ENCODE measurements at places on chromosomes 4 and X.
A peak's percentile ranks its signal among the peaks of the same experiment; 100 is the strongest.

DNA sequence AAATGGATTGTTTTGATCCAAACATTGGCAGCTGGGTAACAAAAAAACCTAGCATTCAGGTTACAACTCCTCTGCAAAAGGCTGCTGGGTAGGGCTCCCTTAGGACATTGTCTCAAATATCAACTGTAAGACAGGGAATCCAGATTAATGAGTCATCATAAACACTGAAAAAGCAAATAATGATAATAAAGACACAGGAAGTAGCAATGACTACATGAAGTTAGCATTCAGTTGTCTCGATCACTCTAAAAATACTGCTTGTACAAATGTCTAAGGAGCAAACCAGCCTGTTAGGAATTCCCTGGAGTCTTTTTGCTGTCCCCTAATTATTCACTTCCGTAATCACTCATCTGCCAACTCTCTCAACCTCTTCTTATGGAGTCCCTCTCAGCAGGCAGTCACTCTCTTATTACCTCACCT is 259.2 kb downstream of the GPC3 start:
- DNase-seq = peak; percentile 0

- DNase-seq = no peak
These were observed 7.9 kb downstream of the TBX22 start for GRCh38 chrX:80022363-80023031.

GRCh38 chr4:6275351-6275750 is 5.7 kb downstream of the WFS1 start:
- DNase-seq = no peak

GRCh38 chr4:21628916-21629610 is 319.5 kb downstream of the KCNIP4 start:
- DNase-seq = no peak

GRCh38 chrX:39653691-39654090 is 444.1 kb downstream of the BCOR start:
- DNase-seq = no peak

GRCh38 chr4:134078230-134078914 is 123.2 kb downstream of the PABPC4L start:
- DNase-seq = no peak

- no peak for DNase-seq
These were observed 35.1 kb downstream of the GAB3 start for GRCh38 chrX:154715825-154716224.

DNA sequence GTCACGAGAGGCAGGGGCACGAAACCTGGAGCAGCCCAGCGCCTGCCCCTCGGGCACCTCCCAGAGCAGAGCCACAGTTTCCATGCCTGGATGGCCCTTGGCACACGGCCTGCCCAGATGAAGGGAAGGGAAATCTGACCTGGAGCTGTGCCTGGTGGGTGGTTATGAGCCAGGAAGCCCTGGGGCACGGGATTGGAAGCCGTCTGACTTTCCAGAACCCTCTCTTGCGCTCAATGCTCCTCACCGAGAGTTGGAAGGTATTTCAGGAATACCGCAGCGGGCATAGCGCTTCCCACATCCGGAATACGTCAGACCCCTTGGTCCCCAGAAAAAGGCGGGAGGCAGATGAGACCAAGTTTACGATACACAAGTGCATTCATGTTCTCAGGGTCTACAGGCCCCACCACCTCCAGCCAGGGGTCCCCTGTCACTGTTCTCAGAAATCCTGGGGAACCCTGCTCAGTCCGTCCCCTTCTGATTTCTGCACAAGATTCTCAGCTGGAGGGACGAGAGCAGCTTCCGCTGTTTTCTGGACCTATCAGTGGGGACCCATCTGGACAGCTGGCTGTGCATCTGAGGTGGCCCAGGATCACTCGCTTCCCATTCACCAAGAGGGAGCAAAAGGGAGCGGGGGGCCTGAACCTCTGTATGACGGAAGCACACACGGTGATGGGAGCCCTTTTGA is 172.9 kb downstream of the AFAP1 start:
- DNase-seq = no peak

DNA sequence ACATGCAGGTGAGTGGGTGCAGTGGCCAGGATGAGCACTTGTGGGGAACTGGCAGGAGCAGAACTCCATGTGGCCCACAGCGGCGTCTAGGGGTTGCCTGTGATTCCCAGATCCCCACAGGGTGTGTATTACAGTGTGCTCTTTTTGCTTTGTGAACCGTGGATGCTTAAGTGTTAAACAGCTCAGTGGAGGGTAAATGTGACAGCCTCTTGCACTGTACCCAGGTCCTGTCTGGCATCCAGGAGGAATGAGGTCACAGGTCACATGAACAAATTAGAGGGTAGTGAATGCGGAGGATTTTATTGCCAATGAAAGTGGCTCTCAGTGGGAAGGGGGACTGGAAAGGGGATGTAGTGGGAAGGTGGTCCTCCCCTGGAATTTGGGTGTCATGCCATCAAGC is 447.8 kb downstream of the SPRY1 start:
- DNase-seq = no peak

All from AG09309 (cell line).